ENCODE measurements at places on chromosomes 2 and 18. TPM values are rescaled to one million over a fixed set of nuclear protein-coding genes. Genes with fewer than 3 reads are reported as not detected.

DDX18 gene
- 18.5 TPM for total RNA-seq

GRCh38 chr2:205696331-205696926, 14.1 kb downstream of the NRP2 start:
- no peak for DNase-seq

GRCh38 chr18:7889515-7889914, 322.4 kb downstream of the PTPRM start:
- no peak for DNase-seq

GRCh38 chr2:5473635-5474034, 218.5 kb upstream of the SOX11 start:
- DNase-seq: peak; percentile 66

DNA sequence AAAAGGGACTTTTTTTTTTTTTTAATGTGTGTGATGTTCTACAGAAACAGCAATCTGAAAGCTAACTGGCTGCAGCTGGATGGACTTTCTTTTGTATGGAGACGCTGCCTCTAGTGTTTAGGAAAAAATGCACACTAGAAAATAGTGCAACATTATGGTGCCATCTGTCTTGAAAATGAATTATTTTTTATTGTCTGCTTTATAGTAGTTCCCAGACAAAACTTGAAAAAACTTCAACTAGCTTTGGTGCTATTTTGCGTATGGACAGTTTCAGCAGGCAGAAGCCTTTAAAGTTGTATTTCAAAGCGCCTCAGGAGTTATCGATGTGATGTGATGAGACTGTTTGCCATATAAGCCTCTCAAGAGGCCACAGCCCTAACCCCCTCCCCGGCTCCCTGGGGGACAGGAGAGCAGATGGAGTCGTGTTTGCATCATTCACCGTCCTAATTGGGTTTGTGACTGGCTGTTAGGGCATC, 86.9 kb downstream of the LTBP1 start:
- DNase-seq: peak; percentile 78

DNA sequence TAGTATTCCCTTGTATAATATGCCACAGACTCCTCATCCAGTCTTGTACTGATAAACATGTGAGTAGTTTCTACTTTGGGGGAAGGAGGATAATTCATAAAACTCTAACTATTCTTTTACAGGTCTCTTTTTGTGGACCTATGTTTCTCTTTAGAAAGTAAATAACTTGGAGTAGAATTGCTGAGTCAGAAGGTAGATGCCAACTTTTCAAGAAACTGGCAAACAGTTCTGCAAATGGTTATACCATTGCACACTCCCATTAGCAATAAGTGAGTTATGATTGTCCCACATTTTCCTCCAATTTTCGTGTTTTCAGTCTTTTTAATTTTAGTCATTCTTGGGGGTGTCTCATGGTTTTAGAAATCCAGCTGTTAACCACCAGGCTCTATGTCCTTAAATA, 477.2 kb upstream of the LRRTM4 start:
- no peak for DNase-seq

- DNase-seq: no peak
Measured at GRCh38 chr2:979069-979928, 28.6 kb downstream of the SNTG2 start.

- DNase-seq: no peak
Measured at GRCh38 chr2:18384242-18384641, 176.2 kb downstream of the RDH14 start.

DNA sequence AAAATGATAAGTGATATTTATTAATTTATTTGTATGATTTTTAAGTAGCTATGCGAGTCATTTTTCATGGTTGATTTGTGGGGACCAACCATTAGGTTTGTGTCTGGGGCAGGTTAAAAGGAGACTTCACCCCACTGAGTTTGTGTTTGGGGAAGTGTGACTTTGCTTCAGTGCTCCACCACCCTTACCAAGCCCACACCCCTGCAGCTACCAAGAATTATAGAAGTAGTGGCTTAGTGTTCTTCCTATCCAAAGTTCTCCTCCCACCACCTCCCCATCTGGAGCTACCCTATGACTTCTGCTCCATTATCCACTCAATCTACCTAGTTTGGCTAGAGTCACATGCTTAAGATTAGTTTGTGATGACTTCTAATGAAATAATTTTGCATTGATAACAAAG, 182.1 kb upstream of the ZEB2 start:
- no peak for DNase-seq

DNA sequence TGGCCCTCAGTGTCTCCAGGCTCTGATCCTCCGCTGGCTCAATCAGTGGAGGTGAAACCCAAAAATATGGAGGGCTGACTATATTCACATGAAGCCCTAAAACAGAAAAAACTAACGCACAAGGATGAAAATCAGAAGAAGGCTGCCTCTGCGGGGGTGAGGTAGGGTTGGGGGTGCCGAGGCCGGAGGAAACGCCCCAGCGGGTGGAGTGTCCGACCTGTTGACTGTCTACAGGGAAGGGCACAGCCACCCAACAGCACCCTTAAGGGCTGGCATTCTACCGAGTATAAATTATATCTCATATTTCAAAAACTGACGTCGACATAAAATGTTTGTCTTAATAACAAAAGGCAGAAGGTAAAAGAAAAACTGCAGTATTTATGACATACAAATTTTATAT, 223.5 kb downstream of the HDAC4 start:
- DNase-seq: no peak

DNA sequence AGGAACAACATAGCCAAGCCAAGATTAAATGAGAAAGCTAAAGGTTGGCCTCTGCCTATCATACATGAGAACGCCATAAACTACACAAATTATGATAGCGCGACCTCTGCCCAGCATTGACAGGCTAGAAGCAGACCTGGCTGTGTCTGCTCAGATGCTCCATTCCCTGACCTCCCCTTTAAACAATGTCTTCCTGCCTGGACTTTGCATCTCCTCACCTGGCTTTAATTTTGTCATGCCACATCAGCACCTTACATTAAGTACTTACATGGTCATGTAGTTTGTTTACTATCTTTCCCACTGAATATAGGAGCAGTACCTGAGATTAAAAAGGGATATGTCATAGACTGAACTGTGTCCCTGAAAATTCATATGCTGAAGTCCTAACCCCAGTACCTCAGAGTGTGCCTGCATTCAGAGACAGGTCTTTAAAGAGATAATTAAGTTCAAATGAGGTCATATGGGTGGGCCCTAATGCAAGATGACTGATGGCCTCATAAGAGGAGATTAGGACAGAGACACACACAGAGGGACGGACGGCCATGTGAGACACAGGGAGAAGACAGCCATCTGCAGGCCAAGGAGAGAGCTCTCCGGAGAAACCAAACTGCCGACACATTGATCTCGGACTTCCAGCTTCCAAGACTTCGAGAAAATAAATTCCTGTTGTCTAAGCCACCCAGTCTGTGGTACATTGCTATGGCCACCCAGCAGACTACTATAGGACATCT, 103.7 kb downstream of the BIN1 start:
- DNase-seq: no peak

GRCh38 chr2:108911807-108912628, 77.0 kb downstream of the EDAR start:
- no peak for DNase-seq

DNA sequence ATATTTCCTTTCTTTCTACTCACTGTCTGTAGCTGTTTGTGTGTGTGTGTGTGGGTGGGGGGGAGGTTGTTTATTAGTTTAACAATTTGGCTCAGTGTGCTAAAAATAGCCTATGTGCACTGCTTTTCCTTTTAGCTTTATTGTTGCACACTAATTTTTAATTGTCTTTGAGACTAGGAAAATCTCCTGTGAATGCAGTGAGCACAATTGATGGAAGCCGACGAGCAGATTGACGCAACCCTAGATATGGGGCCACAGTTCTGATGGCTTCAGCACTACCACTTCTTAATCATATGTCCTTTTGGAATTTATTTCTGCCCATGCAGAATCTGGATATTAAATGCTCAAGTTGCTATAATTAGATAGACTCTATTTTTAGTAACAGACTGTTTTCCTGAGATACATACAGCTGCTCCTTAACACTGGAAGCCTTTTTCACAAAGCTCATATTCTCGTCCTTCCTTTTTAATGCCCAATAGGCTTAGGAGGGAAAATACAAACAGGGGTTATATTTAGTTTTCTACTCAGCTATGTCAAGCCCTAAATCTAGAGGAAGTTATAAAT, 109.1 kb downstream of the IRS1 start:
- DNase-seq: peak; percentile 54

DNA sequence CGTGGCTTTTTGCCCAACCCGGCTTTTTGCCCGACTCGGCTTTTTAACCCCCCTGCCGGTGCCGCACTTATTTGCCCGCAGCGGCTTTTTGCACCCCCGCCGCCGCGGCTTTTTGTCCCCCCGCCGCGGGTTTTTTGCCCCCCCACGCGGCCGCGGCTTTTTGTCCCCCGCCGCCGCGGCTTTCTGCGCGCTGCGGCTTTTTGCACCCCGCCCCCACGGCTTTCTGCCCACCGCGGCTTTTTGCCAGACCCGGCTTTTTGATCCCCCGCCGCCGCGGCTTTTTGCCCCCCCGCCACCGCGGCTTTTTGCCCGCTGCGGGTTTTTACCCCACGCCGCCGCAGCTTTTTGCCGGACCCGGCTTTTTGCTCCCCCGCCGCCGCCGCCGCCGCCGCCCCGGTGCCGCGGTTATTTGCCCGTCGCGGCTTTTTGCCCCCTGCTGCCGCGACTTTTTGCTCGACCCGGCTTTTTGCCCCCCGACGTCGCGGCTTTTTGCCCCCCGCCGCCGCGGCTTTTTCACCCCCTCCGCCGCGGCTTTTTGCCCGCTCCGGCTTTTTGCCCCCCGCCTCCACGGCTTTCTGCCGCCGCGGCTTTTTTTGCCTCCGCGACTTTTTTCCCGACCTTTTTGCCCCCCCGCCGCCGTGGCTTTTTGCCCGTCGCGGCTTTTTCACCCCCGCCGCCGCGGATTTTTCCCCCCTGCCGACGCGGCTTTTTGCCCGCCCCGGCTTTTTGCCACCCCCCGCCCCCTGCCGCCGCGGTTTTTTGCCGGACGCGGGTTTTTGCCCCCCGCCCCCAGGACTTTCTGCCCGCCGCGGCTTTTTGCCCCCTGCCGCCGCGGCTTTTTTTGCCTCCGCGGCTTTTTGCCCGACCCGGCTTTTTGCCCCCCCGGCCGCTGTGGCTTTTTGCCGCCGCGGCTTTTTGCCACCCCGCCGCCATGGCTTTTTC, 2786.5 kb downstream of the RPIA start:
- DNase-seq: peak; percentile 43

- DNase-seq: no peak
Measured at GRCh38 chr2:121045245-121045644, 239.8 kb downstream of the TFCP2L1 start.

Measured in stomach (tissue), 19 donors.